ENCODE measurements at places on chromosomes 7 and 10. TPM values are rescaled to one million over a fixed set of nuclear protein-coding genes. Genes with fewer than 3 reads are reported as not detected.
A peak's percentile ranks its signal among the peaks of the same experiment; 100 is the strongest.

DNA sequence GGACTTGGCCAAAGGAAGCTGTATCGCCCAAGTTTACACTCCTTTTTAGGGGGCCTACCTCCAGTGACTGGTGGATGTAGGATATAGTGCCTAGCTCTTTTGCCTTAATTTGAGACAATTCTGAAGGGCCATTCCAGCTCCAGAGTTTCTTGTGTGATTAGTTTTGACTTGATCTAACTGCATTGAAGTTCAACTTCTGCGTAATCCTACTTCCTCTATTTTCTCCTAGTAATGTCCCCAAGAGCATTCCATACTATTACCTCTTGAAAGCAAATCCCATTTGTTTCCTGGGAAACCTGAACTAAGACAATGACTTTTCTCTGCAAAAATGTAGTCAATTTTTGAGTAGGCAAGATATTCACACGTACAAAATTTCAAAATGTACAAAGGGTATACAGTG, 4.7 kb upstream of the H2AZ2 start:
- DNase-seq, result no peak

GRCh38 chr7:41735206-41735605, 32.3 kb upstream of the INHBA start:
- no peak for DNase-seq

DNA sequence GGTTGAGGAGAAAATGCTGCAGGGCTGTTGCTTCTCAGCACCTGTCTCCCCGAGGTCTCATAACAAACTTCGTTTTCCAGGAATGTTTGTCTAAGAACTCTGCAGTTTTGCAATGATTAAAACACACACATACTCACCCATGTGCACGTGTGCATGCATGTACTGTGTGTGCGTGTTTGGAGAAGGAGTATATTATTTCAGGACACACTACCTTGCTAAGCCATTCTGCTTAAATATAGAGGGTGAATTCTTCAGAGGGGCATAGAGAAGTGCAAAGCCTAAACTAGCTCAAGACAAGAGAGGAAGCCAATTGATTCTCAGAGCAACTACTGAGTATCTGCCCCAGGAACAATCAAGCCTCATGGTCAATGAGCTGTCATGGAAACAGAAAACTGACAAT, 298.4 kb upstream of the MGMT start:
- no peak for DNase-seq

DNA sequence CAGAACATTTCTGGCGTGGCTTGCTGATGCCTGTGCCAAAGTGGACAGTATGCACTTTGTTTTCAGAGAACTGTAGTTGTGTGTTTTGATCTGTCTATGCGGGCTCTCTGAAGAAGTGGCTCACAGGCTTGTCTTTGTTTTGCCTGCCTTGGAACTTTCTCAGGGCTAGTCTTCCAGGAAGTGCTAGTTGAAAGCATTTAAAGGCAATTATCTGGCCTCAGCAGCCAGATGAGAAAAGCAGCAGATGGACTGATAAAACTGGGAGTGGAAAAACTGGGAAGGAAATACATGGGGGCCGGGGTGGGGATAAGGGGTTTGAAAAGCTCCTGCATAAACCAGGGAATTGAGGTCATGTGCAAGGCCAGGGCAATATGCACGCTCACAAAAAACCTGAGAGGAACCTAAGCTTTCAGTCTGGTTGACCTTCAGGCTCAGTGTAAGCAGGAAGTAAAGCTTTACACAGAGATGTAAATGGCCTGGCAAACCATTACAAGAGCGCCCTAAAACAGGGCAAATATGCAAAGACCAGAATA, 94.5 kb downstream of the ZNF33B start:
- DNase-seq, result no peak

DNA sequence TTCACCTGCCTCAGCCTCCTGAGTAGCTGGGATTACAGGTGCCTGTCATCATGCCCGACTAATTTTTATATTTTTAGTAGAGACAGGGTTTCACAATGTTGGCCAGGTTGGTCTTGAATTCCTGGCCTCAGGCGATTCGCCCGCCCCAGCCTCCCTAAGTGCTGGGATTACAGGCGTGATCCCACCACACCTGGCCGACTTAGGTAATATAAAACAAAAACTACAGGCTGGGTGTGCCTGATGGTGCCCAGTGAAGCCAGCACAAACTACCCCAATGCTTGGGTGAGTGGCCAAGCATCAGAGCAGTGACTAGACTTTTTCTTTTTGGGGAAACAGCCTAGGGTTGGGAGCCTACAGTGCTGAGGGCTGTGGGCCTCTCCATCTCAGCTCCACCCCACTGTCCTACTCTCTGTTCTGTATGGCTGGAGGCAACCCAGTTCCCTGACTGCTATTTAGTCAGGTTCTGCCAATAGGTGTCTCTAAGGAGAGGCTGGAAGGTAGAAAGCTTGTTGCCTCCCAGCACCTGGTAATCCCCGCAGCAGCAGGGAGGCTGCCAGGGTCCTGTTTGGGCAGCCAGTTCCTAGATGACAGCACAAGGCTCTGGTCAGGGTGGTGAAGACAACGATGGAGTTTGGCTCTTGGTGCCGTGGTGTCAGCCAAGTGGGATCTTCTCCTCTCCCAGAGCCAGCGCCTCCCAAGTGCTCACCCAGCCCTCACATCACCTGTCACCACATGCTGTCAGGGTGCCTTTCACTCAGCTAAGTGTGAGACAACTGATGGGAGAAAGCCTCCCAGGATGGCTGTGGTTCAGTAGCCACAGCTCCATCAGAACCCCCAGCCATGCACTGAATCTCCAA, 10.4 kb upstream of the NACAD start:
- peak; percentile 56 for DNase-seq

GRCh38 chr10:122051609-122052385, 62.8 kb downstream of the TACC2 start:
- DNase-seq, result peak; percentile 92

DNA sequence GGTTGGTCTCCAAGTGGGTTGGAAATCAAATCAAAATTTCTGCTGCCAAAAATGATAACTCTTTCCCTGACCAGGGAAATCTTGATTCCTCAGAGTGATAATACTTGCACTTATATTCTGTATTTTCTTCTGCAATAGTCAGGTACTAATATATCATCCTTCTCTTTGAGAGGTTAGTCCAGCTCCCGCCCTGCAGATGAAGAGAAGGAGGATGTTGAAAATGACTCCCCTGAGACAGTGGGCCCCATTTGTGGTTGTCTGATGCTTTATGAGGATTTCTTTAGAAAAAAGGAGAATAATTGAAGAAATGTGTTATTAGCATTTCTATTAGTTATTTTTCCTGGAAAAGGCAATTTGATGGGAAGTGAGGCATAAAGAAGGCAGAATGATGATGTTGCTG, 213.0 kb downstream of the SEC23IP start:
- DNase-seq, result no peak

DNA sequence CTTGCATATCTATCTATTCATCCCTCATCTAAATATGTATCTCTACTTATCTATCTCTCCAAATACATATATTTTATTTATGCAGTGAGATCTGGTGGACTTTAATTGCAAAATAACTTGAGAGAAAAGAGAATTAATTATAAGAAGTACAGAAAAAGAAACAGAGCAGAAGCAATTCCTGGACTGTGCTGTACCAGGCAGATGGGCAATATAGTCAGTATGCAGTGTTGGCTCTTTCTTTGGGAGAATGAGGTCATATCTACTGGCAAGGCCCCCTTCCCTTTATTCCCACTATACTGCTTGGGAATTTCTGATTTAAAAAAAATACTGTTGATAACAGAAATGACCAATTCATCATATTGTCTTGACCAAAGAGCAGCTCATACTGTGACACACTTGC, 49.0 kb upstream of the TOMM7 start:
- no peak for DNase-seq

DNA sequence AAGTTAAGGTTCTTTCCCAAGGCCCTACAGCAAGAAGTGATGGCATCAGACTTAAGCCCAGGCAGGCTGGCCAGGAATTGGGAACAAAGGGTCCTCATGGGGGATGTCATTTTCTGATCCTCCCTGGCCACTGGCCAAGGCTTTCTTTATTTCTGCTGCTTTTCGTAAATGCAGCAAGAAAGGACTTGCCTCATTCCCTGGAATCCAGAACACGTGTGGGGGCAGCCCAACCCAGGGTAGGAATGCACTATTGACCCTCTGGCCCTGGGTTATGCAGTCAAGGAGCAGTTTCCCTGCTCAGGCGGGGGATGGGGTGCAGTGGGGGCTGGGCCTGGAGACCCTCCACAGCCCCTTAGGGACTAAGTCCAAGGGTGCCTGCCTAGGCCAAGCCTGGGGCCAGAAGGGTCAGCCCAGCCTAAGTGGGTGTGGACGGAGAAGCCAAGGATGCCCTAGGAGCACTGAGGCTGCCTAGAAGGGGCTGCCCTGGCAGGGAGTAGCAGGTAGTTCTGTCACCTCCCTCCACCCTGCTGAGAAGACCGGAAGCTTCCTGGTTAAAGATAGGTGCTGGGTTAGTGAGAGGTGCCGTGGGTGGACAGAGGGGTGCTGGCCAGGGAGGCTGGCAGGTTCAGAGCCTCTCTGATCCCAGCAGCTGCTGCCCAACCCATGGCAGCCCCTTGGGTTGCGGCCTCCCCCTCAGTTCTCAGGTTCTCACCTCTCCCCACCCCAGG, 179.2 kb downstream of the SH3PXD2A start:
- no peak for DNase-seq

DNA sequence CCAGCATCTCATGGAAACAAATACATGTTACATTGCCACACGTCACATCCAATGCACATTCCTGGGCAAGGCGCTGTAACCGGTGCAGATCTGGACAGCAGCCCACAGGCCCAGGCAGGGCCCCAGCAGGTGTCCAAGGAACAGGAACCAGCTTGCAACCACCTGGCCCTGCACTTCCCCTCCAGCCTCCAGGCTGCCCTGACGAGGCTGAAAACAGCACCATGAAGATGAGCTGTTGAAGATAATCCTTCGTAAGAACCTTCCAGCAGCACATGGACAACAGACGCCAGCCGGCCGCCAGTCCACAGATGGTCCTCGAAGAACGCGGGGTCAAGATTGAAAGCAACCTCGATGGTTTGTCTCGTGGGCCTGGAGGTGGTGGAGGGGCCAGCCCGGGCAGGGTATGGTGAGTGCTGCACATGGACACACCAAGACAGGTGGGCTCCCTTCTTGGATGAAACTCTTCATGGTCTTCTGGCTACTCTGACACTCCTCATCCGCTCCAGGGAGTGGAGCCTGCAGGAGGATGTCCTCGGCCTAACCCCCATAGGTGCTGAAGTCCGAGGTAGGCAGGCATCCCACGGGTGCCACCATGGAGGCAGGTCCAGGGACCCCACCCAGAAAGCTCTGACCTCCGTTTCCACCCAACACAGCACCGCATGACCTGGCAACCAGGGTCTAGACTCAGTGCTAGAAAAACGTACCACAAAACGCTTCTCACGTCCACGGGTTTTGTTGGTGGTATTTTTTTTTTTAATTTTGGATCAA, 22.9 kb downstream of the PDGFA start:
- DNase-seq, result no peak

DNA sequence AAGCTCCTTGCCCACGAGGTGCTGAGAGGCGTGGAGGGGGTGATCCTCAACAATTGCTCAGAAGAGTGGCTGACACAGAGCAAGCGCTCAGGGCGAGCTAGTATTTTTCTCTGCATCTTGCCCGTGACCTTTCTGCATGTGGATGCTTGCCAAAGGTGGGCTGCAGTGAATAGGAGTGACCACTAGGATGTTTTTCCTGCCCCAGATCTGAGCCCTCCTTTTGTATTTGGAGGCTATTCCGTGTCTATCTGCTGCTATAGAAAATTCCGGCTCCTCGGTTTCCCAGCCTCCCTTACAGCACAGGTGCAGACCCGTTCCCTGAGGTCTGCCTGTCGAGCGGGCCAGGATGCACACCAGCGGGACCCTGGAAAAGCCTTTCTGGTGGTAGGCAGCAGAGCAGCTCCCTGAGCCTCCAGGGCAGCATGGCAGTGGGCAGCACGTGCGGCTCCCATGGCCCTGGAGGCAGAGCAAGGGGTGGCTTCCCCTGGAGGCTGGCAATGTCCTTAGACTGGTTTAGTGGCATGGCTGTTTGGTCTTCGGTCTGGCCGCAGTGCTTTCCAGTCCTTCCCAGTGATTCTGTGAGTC, 145.1 kb upstream of the PCBD1 start:
- DNase-seq, result peak; percentile 72

- DNase-seq, result peak; percentile 47
Measured at GRCh38 chr7:150322114-150322832, 882 bp upstream of the LRRC61 start.

- DNase-seq, result peak; percentile 72
Measured at GRCh38 chr10:131514454-131514853, 202.9 kb upstream of the TCERG1L start.

DNA sequence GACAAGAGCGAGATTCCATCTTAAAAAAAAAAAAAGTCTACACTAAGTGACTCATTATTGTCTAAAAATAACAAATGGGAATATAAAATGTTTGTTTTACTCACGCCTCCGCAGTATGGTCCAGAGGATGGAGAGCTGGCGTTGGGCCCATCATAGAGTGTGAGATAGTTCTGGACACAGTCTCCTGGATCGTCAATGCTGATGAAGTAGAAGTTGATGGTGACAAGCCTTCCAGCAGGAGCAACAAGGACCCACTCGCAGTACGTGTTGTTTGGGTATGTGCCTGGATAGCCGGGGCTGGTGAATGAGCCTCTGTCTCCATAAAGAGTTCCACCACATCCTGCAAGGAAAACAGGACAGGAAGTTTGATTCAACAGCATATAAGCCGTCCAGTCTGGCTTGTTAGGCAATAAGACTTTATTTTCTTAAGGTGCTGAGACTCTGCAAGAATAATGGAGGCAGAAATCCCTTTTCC, 11.5 kb upstream of the RSU1 start:
- no peak for DNase-seq

DNA sequence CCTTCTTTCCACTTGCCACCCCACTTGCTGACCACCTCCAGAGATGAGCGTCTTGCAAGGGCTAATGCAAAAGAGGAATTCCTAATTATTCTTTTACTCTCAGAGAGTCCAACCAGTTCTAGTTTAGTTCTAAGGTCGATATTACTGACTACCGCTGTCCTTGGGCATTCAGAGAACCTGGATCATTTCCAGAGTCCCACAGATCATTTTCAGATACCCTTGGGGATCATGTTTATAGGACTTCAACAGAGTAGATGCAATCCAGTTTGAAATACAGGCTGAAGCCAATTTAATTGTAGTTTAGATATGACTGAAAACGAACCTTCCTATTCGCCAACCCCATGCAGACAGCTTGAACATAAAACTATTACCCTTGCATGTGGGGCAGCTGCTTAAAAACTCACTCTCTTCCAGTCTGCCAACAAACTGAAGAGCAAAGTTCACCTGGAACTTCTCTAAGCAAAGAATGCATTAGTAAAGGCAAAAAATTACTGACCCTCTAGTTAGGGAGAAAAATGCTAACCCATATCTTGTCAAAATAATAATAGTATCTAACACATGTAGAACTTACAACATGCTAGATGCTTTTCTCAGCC, 22.4 kb downstream of the CFAP69 start:
- no peak for DNase-seq

GRCh38 chr7:29976673-29977415, 12.8 kb downstream of the SCRN1 start:
- no peak for DNase-seq

- DNase-seq, result no peak
Measured at GRCh38 chr10:32142646-32143045, 86.4 kb upstream of the KIF5B start.

GRCh38 chr7:129373651-129374428, 60.4 kb upstream of the STRIP2 start:
- no peak for DNase-seq

The ZNF117 gene
- 25.0 TPM for total RNA-seq

The IFIT2 gene
- total RNA-seq, result not detected

The SORCS1 gene
- total RNA-seq, result 57.4 TPM

The DNAJC9 gene
- 37.1 TPM for total RNA-seq

The SEMA3D gene
- total RNA-seq, result 13.9 TPM

The PDE6C gene
- not detected for total RNA-seq

The CABCOCO1 gene
- 1.0 TPM for total RNA-seq

The CACNA2D1 gene
- total RNA-seq, result 18.7 TPM

Data from endodermal cell (in vitro differentiated cells).